Stimulated activated CD4-positive, alpha-beta T cell treated with anti-CD3 and anti-CD28 coated beads, Interleukin-15, amount 100 ng/mL, for 1 hour (primary cell): ENCODE measurements at places on chromosomes 16 and 17.

DNA sequence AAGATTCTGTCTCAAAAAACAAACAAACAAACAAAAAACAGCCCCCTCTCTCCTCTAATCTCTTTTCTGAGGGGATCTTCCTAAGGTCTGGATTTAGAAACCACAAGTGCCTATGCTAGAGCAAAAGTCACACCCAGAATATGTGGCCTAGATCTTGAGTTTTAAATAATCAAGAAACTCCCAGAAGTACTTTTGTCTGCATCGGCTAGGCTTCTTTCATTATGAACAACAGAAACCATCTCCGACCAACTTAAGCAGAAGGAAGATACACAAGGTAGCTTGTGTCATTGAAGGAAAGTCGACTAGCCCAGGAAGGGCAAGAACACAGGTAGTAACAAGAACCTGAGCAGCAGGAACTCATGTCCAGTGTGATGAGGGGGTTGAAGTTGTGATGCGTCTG lies 73.9 kb upstream of the KIFC3 start:
- DNase-seq: no peak

GRCh38 chr17:7629939-7630571 lies at the start of gene SHBG:
SHBG (plus strand) TSS chr17:7630135; CDS start chr17:7630173, 38 bp downstream.
- DNase-seq: no peak

GRCh38 chr16:17552351-17552750 lies 81.6 kb upstream of the XYLT1 start:
- no peak for DNase-seq

DNA sequence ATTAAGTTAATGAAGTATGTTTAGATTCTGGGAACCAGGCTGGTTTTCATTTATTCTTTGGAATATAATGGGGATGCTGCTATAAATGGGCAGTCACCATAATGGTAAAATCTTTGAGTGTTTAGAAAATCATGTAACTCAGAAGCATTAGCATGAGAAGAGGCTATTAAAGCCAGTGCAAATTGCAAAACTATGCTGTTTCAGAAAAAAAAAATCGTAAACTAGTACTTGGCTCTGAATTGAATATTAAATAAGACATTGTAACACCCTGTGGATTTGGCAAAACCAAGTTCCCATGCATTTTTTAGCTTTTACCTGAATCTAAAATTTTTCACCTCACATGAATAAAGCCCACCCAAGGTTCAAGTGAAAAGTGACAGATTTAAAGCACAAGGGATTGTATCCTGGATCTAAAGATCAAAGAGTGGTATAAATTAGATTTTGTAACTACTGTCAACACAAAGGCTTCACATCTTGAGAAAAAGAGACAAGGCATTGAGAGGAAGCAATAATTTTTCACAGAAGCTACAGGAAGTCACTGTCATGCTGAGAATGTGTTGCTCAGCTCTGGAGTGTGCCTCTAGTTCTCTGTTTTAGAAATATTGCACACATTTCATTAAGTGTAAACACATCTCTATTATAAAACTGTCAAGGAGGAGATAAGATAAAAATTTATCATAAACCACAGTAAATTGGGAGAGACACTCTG lies 142.2 kb downstream of the ABCA8 start:
- no peak for DNase-seq

DNA sequence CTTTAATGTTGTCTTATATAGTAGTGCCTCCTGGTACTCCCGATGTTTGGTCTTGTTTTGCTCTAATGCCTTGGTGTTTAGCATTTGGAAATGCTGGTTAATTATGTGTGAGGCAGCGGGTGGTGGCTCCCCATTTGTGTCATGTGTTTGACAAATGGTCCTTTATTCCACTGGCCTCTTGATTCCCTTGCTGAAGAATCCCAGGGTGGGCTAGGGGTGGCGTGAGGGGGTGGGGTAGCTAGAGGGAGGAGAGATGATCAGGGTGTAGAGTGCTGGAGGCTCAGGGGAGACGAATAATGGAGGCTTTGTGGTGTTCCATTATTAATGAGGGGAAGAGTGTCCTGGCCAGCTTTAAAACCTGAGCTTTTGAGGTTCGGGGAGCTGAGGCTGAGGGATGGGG lies 5.4 kb downstream of the DYNLL2 start:
- no peak for DNase-seq

GRCh38 chr17:6755281-6755680 lies 565 bp upstream of the XAF1 start:
- no peak for DNase-seq

DNA sequence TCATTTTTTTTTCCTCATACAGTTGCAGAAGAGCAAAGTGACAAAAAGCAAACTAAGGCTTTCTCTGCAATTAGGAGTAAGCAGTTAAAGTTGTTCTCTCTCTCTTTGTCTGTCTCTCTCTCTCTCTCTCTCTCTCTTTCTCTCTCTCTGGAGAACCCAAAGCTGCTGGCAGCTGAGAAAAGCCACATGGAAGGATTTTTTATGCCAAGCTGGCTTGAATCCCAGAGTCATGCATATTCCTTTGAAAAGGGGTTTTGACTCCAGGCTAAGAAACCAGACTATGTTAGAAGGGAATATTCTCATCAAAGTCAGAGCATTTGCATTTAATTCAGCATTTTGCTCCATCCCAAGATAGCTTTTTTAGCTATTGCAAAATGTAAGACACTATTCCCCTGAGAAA lies 1114.2 kb upstream of the GOT2 start:
- DNase-seq: no peak

- no peak for DNase-seq
These were observed 1.7 kb downstream of the CES2 start for GRCh38 chr16:66936889-66937554.

- DNase-seq: no peak
These were observed 22.0 kb downstream of the CLUH start for GRCh38 chr17:2689411-2690164.

- DNase-seq: no peak
These were observed 198 bp upstream of the SHISA9 start for GRCh38 chr16:12901204-12901596.

- DNase-seq: no peak
These were observed 1175.1 kb upstream of the GOT2 start for GRCh38 chr16:59909262-59909661.

DNA sequence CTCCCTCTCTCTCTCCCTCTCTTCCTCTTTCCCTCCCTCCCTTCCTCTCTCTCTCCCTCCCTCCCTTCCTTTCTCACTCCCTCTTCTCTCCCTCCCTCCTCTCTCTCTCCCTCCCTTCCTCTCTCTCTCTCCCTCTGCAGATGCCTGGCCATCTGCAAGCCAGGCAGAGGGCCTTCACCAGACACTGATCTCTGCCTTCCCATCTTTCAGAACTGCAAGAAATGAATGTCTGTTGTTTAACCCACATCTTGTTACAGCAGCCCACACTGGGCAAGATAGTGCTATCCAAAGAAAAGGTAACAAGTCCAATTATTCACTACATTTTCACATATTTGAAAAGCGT lies 26.2 kb upstream of the CDRT4 start:
- DNase-seq: no peak

GRCh38 chr16:30766206-30766932 lies 4.2 kb downstream of the RNF40 start:
- DNase-seq: no peak

- no peak for DNase-seq
These were observed 5.8 kb downstream of the CBX8 start for GRCh38 chr17:79790805-79791734.

DNA sequence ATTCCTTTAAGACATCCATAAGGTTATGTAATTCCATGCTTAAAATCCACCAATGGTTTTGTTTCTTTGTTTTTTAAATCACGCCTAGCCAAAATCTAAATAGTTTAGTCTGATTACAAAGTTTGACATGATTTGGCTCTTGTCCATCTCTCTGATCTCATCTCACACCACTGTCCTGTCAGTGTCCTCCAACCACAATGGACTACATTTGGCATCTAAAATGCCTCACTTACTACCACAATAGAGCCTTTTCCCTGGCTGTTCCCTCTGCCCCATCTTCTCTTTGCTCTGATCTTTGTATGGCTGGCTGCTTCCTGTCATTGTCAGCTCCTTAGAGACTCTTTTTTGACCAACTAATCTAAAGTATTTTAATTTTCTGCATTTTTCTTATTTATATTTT lies 157.2 kb downstream of the MYO1D start:
- no peak for DNase-seq

DNA sequence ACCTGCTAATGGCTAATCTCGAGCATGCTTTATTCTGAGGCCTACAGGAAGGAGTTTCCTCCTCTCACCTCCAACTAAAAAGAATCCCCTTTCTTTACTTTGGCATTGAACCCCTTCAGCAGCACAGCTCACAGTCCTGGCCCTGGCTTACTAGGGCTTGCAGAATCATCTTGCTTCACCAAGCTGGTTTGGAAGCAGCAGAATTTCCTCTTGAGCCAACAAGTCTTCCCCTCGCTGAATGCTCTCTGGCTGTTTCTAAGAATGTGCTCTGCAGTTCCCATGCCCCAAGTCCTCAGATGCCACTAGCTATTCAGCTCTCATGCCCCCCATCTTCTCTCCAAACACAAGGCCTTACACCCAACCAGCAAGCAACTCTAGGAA lies 271.2 kb downstream of the NTN1 start:
- no peak for DNase-seq

DNA sequence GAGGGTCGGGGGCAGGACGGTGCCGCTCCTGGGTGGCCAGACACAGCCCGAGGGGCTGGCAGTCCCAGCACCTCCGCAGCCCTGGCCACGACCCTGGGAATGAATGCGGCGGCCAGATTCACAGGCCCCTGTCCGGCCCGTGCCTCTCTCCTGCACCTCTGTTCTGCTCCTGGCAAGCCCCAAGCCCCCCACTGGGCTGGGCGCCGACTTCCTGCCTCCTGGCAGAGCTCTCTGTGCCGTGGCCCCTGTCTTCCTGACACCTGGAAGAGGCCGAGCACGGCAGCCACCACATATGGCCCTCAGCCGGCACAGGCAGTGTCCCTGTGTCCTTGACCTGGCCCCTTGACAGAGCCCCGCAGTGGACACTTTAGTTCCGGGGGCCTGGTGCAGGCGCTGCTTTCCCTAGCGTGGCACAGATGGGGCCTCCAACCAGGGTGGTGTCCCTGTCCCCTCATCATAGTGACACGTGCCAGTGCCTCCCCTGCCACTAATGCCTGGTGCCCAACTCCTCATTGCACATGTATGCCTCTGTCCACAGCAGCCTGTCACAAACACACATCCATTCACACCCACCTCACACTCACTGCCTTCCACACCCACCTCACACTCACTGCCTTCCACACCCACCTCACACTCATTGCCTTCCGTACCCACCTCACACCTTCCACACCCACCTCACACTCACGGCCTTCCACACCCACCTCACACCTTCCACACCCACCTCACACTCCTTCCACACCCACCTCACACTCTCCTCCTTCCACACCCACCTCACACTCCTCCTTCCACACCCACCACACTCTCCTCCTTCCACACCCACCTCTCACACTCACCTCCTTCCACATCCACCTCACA lies 110.6 kb upstream of the PLCG2 start:
- no peak for DNase-seq

DNA sequence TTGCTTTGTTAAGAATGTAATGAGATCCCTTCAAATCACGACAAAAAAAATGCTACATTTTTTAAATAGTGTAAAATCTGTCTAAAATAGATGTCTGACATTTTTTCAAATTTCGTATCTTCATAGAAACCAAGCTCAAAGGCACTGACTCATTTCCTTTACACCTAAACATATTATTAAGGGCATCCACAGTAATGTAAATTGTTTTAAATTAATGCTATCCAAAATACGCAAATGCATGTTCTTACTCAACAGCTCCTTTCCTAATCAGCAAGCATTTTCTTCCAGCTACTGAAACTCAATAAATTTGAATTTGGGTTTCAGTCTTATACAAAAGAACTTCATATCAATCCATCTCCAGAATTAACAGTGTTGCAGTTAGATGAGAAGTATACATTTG lies 4.3 kb downstream of the C16orf87 start:
- DNase-seq: no peak

DNA sequence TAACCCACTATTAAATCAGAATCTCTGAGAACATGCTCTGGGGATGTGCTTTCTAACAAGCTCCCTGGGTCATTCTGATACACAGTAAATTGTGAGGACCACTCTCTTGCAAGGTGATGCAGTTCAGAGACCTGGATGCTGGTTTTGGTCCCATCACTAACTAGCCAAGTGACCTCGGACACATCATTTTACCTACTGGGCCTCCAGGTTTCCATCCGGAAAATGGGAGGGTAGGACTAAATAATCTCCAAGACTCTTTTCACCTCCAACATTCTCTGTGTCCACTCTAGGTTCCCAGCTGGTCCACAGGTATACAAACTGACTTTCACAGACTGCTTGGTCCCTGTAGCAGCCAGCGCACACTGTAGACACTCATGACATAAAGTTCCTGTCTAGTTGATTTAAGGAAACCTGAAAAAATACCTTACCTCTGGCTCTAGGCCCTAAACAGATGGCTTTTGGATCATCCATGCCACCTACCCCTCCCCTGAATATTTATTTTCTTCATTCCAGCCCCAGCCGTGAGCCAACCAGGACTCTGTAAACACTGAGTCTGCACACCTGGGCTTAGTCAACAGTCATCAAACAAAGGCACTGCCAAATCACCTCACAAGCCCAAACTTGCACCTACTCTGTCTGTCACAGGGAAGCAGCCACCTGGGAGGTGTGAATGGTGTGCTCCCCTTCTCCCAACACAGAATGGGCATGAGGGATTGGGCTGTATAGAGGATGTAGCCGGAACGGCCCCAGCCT lies 51.3 kb upstream of the MRPS23 start:
- DNase-seq: no peak

- no peak for DNase-seq
These were observed 5.1 kb upstream of the SUZ12 start for GRCh38 chr17:31931756-31932155.

GRCh38 chr17:75041656-75042280 lies 5.0 kb downstream of the ATP5PD start:
- no peak for DNase-seq

- no peak for DNase-seq
These were observed 2.3 kb downstream of the TMEM107 start for GRCh38 chr17:8173871-8174322.

DNA sequence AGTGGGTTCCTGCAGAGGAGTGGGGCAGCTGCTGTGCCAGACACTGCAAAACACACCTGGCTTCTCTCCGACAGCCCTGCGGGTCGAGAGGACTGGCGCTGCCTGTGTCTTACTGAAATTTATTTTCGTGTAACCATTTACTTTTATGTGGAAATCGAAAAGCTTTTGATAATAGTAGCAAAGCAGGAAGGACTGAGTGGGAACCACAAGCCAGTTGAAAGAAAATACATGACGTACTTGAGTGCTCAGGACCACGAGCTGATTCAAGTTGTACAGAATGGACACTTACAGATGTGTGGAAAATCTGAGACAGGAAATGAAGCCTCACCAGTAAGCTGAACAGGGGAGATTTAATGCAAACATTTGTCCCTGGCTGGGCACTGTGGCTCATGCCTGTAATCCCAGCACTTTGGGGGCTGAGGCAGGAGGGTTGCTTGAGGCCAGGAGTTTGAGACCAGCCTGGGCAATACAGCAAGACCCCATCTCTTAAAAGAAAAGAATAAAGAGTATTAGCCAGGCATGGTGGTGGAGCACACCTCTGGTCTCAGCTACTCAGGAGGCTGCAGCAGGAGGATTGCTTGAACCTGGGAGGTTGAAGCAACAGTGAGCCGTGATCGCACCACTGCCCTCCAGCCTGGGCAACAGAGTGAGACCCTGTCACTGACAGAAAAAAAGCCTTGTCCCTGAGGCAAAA lies 11.3 kb upstream of the RPL13 start:
- DNase-seq: no peak

- no peak for DNase-seq
These were observed 100.0 kb downstream of the WWOX start for GRCh38 chr16:78199325-78200022.
